ENCODE measurements at places on chromosomes 1 and 21.

DNA sequence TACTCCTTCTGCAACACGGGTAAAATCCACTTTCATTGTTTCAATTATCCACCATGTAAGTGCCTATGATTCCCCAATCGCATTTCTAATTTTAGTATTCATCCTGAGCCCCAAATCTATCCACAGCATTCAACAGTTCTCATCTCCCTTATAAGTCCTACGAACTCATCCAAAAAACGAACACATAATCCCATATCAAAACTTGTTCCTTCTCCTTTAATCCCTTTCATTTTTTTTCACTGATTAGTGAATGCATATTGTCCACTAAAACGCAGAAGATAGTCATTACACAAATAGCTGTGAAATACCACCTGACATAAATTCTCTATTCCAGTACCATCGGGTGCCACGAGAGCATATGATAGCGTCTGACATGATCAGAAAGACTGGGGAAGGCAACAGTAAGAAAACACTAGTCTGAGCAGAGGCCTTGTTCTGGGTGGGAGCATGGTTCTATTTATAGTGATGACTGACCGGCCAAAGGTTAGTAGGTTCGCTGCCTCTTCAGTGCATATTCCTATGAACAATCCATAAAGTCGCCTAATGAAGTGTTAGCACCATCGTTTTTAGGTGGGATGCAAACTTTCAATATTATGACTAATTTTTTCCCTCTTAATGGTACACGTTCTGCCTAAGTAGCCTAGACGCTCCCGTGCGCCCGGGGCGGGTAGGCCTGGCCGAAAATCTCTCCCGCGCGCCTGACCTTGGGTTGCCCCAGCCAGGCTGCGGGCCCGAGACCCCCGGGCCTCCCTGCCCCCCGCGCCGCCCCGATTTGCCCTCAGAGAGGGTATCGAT is 648 bp downstream of the ATP5PF start:
- DNase-seq, result peak; percentile 3

GRCh38 chr1:97781762-97782337 is 139.0 kb downstream of the DPYD start:
- no peak for DNase-seq

- no peak for DNase-seq
Measured at GRCh38 chr1:59295618-59296017, 1.3 kb upstream of the FGGY start.

DNA sequence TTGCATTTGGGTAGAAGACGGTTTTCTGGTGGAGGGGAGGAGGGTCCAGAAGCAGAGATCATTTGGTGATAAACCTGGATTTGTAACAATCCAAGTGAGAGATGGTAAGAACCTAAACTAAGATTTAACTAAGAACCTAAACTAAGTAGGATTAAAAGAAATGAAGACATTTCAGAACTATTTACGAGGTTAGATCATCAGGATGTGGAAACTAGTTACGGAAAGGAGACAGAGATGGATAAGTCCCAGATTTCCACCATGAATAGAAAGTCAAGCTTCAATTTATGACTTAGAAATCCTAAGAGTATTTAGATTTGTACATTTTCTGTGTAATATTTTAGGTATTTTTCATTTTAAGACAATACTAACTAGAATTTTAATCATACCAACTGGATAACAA is 86.3 kb downstream of the SEC16B start:
- DNase-seq, result no peak

- DNase-seq, result no peak
Measured at GRCh38 chr1:26218906-26219494, 15.0 kb upstream of the CEP85 start.

- DNase-seq, result no peak
Measured at GRCh38 chr1:58768971-58769808, 14.7 kb downstream of the JUN start.

DNA sequence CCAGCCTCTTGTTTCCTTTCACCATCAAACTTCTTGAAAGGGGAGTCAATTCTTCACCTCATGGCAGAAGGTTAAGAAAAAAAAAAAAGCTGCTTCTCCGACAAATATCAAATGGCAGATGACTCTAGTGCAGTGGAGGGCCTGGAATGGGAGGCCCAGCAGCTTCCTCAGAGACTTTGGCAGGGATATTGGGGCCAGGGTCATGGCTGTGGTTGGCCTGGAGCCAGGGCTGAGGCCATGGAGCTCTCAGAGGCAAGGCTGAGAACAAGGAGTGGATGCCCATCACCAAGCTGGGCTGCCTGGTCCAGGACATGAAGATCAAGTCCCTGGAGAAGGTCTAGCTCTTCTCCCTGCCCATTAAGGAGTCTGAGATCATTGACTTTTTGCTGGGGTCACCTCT is 18.7 kb downstream of the MTF1 start:
- DNase-seq, result no peak

- DNase-seq, result no peak
Measured at GRCh38 chr1:66182026-66182425, 351.9 kb upstream of the SGIP1 start.

DNA sequence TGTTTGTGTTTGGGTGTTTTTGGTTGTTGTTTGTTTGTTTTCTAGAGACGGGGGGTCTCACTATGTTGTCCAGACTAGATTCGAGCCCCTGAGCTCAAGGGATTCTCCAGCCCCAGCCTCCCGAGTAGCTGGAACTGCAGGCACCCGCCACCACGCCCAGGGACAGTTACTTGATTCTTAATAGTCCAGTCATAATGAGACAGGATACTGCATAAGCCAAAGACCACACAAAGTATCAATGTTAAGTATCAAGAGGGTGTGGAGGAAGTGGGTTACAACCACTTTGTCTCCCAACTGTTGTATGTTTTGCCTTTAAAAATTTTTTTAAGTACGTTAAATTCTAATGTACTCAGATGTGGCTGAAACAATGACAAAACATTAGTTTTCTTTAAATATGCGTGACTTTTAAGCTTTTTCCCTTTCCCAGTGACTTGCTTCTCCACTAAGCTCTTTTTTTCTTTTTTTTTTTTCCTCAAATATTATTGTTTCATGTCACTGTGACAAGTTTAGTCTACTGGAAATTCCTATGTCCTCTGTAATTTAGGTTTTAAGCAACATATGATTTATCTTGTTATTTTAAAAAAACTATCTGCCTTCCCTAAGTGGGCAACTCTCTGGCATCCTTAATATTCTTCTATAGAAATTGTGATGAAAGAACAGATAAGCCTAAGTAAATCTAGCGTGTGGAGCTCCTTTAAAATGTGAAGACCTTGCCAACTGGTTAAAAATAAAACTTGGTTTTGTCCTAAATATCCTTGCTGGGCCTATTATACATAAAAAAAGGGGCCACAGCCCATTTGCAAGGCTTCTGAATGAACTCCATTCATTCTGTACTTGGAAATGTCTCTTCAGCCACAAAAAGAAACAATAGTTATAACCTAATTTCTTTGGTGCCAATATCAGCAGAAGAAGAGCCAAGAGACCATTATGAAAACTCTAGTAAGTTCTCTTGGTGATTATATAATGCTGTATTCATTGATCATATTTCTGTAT is 56.2 kb upstream of the DPH5 start:
- DNase-seq, result no peak

GRCh38 chr1:154884869-154885701 is 15.0 kb upstream of the KCNN3 start:
- DNase-seq, result no peak

GRCh38 chr21:15121655-15122120 is 56.9 kb upstream of the NRIP1 start:
- no peak for DNase-seq

DNA sequence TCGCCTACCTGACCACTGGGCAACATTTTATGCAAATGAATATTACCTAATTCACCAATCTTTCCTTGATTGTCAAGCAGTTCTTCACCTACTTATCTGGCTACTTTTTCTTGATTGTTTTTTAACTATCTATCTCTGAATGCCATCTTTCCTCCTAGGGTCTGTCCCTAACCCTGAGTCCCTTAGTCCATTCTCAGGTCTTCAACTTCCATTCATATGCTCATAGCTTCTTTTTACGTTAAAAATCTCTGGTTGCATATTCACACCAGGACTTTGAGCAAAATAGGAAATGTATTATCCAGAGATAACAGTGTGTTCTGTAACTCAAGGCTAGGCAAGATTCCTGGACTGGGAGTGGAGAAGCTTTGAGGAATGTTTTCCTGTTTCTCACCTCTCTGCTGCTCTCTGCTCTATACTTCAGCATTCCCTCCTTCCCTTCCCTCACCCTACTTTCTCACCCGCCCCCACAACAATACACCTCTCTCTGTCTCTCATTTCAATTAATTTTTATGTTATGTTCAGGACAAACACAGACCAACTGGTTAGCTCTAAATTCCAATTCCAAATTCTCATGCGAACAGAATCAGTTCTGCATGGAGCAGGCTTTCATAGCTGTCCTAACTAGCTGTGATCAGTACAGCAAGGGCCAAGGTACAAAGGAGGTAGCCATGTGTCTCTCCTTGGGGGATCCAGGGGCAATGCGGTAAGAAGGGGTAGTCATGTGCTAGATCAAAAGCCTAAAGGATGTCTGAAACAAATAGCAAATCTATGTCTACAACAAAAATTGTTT is 278.4 kb downstream of the USH2A start:
- DNase-seq, result no peak

DNA sequence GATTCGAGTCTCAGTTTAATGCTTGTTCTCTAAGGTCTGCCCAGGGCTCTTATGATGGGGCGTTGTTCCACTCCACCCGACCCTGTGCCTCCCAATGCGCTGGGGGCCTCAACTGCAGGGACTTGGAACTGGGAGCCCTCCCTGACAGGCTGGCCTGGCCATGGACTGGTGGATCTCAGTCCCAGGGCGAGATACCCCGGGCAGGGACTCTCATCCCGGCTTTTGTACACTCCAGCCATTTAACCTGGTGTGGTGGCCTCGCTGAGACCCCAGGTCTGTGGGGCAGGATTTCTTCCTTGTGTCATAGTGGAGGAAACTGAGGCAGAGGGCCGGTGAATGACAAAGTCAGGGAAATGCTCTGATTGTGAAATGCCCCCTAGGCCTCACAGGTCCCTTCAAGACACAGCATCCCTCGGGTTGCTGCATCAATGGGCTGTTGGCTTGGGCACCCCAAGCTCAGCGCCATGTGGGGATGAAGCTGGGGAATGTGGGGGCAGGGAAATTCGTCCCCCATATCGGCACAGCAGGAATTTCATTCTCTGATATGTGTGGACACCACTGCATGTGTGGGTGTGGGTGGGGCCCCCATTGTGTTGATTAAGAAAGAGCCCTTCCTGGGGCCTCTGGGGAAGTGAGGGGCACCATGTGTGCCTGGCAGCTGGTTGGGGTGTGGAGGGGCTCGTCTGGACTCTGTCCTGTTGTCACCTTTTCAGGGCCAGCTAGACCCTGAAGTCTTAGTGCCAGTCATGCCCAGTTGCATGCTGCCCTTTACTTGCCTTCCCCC is 19.9 kb upstream of the ZNF678 start:
- DNase-seq, result no peak

- DNase-seq, result no peak
Measured at GRCh38 chr1:111104981-111105380, 34.9 kb downstream of the DRAM2 start.

GRCh38 chr1:204147406-204148383 is 4.1 kb downstream of the ETNK2 start:
- DNase-seq, result no peak

DNA sequence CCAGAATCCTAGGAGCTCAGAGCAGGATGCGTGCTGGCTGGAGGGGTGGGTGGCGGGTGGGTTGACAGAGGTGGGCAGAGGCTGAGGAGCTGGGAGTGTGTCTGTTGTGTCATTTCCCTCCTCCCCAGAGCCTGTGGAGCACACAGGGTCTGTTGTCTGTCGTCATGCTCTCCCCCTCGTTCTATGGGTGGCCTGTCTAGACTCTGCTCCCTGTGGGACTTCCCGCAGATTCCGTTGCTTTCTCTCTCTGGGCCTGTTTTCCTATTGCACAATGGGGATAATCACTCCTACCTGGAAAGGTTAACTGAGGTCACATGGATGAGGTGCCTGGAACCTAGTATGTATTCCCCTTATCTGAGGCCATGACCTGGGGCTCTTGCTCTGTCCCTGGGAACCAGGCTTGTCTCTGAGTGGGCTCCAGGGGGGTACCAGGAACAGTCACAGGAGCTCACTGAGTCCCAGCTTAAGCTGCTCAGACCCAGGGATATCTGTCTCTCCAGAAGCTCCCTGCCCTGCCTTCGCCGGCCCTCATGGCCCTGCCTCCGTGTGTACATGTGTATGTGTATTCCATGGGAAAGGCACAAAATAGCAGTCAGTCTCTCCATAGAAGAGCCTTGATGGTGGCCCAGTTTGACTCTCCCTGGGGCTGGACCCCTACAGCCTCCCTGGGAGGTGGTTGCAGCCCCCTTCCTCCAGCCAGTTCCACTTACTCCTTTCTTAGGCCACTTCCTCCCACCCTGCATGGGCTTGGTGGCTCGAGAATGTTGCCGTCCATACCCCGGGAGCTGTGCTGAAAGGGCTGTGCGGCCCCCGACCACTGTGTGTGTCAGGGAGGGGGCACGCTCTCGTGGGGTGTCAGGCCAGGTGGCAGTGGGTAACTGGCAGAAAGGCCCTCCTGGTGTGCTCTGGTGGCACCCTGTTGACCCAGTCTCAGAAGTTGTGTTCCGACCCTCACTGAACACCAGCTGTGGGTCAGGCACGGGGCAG is 17.9 kb downstream of the PTPRF start:
- DNase-seq, result no peak

DNA sequence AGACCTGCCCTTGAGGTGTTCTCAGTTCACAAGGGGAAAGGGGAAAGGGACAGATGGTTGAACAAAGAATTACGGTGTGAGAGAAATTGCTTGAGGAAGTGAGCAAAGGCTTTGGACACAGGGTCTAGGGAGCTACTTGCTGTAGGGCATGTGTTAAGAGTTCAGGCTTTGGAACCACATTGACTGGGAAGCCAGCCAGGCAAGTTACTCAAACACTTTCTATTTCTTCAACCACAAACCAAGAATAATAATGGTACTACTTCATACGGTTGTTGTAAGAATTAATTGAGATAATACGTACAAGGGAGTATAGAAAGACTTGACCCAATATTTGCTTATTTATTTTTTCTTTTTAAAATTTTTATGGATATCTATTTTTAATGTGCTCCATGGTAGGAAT is 26.6 kb downstream of the AK4 start:
- no peak for DNase-seq

- DNase-seq, result no peak
Measured at GRCh38 chr1:101769520-101769919, 227.2 kb downstream of the OLFM3 start.

DNA sequence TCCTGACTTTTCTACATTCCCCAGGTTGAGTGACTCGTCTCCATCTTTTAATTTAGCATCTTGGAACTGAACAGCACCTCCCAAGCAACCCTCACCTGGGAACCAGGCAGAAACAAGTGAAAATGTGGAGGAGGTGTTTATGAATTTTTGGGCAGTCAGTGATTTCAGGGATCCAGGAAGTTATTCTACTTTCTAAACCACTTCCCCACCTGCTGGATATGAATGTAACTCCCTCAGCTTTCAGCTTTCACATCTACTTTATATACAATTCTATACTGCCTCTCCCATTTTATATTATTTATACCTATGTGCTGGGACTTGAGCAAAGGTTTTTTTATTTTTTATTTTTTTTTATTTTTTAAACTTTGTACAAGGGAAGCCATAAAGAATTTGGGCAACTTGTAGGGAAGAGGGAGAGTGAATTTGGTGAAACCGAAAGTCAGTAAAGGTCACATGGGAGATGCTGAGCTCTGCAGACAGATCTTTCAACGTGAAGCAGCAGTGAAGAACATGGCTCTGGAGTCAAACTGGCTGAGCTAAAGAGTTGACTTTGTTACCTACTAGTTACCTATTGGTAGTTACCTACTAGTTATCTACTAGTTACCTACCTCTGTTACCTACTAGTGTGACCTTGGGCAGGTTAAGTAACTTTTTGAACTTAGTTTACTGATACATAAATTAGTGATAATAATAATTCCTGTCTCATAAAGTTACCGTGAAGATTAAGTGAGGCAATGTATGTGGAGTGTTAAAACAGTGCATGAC is 45.5 kb downstream of the DDR2 start:
- no peak for DNase-seq

- no peak for DNase-seq
Measured at GRCh38 chr1:22778408-22778807, 67.8 kb downstream of the EPHB2 start.
